ENCODE measurements at places on chromosomes 2 and 18.

DNA sequence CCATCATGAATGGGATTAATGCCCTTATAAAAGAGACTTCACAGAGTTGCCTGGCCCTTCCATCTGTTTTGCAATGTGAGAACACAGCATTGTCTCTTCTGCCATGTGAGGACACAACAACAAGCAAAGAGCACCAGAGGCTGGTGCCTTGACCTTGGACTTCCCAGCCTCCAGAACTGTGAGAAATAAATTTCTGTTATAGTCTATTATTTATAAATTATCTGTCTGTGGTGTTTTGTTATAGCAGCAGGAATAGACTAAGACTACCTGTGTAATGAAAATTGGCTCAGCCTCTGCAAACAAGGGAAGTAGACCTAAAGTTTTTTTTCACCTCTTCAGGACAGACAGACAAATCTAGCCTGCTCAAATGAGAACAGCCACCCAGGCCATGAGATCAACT lies 19.3 kb upstream of the ZC3H15 start:
- DNase-seq, result no peak

GRCh38 chr2:141331127-141331526 lies 799.7 kb downstream of the LRP1B start:
- no peak for DNase-seq

GRCh38 chr2:108574332-108574731 lies 40.1 kb downstream of the LIMS1 start:
- DNase-seq, result no peak

DNA sequence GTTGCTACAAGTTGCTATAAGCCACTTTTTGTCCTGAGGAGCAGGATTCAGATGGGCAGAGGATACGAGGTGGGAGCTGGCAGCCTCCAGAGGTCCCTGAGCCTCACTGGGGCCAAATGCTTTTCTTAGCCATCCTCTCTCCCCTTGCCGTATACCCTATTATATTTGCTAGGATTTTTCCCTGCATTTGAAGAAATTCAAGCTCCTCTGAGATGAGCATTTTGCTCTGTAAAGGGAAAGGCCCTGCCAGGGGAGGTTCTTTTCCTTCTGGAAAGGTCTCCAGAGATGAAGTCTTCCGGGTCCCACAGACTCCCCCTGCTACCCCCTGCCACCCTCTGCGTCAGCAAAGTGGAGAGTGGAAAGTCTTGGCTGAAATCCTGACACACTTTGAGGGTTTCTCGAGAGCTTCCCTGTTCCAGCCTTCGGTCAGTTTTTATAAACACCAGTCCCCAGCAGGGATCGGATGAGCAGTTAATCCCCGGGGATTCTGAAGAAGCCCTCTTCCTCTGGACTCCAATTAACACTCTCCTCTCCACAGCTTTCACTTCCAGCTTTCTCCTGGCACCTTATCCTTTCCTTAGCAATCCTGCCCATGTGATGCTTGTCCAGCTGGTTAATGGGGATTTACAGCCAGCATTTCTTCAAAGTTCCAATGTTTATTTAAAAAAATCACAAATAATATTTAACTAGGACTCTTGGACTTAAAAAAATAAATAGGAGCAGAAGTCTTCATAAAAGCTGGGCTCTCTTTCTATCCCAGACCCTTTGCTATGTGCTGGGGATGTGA lies 13.1 kb downstream of the CYRIA start:
- DNase-seq, result no peak

DNA sequence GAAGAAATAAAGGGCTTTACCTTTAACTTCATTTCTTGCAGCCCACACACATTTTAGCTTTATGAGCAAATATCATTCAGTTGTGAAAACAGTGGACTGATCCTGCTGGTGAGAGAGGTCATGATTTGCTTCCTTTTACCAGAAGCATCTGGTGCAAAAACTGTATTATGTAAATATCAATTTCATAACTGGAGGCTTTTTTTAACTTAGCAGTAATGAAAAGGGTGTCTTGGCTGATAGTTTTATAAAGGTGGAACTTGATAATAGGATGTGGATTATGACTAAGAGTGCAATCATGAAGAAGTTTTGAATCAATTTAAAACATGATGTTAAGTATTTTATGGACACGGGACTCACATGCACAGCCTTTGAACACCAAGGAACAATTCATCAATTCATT lies 304.4 kb downstream of the GULP1 start:
- DNase-seq, result no peak

DNA sequence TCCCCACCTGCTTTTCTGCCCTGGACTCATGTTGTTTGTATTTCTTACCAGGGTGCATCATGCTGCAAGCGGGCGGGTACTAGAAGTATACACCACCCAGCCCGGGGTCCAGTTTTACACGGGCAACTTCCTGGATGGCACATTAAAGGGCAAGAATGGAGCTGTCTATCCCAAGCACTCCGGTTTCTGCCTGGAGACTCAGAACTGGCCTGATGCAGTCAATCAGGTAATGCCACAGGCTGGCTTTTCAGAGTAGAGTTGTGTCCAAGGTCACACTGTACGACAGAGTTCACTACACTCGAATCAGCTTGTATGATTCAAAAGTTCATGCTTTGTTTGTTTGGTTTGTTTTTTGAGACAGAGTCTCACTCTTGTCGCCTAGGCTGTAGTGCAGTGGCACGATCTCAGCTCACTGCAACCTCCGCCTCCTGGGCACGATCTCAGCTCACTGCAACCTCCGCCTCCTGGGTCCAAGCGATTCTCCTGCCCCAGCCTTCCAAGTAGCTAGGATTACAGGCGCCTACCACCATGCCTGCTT lies 19.4 kb downstream of the SRSF7 start:
- DNase-seq, result no peak

DNA sequence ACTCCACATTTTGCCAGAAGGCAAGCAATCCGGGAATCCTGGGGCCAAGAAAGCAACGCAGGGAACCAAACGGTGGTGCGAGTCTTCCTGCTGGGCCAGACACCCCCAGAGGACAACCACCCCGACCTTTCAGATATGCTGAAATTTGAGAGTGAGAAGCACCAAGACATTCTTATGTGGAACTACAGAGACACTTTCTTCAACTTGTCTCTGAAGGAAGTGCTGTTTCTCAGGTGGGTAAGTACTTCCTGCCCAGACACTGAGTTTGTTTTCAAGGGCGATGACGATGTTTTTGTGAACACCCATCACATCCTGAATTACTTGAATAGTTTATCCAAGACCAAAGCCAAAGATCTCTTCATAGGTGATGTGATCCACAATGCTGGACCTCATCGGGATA lies 26.8 kb downstream of the B3GNT2 start:
- DNase-seq, result no peak

DNA sequence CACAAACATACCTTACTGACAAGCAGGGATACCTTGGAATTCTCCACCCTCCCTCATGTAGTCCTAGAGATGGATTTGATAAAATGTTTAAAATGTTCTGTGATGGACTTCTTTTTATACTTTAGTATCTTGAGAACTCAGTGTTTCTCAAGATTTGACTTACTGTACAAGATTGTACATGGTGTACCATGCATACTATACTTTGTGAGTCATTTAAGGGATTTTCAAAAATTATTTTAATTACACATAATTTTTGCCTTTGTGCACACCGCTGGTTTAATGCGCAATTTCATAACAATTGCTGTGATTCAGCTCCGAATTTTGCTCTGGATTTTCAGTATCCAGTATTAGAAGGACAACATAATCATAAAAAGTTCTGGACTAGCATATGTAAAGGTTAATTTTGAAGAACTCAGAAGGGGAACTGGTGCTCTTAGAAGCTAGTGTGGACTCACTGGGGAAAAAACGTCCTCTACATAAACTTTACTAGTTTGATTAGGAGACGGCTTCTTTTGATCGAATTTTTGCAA lies 78.6 kb upstream of the ACSL3 start:
- DNase-seq, result no peak

- DNase-seq, result peak; percentile 42
Measured at GRCh38 chr2:153519257-153519875, 40.8 kb upstream of the RPRM start.

- DNase-seq, result no peak
Measured at GRCh38 chr2:148739454-148740105, 95.0 kb downstream of the EPC2 start.

GRCh38 chr2:236548179-236548921 lies 21.3 kb upstream of the ACKR3 start:
- no peak for DNase-seq

- DNase-seq, result peak; percentile 49
Measured at GRCh38 chr2:10303694-10304378, 1.1 kb downstream of the HPCAL1 start.

GRCh38 chr18:26228562-26229260 lies 2.5 kb downstream of the TAF4B start:
- DNase-seq, result no peak

GRCh38 chr2:204436230-204436629 lies 109.0 kb upstream of the PARD3B start:
- DNase-seq, result no peak

GRCh38 chr2:99032786-99033185 lies 96.8 kb upstream of the CRACDL start:
- no peak for DNase-seq

GRCh38 chr2:181348107-181348837 lies 108.9 kb upstream of the ITGA4 start:
- DNase-seq, result no peak

- DNase-seq, result no peak
Measured at GRCh38 chr2:207088276-207088675, 77.5 kb downstream of the KLF7 start.

GRCh38 chr2:176879426-176879995 lies 333.1 kb upstream of the HNRNPA3 start:
- DNase-seq, result no peak

- DNase-seq, result no peak
Measured at GRCh38 chr18:67695684-67696083, 179.2 kb upstream of the DSEL start.

DNA sequence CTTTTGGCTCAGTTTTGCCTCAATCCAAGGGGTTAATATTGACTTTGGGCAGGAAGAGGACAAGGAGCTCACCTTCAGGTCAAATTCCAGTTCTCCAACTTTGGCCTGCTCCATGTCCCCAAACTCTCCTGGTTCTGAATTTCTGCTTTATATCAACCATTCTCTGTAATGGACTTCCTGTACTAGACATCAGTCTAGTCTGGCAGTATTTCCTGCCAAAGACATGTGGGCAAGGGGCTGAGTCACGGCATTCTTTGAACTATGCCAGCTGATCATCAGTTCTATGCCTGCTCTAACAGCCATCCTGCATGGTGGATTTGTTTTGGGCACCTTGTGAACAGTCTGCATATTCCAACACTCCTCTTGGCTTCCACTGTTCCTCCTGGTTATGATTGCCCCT lies 199.4 kb downstream of the ZEB2 start:
- peak; percentile 32 for DNase-seq

GRCh38 chr2:182962641-182963040 lies 75.6 kb downstream of the NCKAP1 start:
- no peak for DNase-seq

- DNase-seq, result no peak
Measured at GRCh38 chr2:44116319-44116718, 52.4 kb upstream of the PPM1B start.

DNA sequence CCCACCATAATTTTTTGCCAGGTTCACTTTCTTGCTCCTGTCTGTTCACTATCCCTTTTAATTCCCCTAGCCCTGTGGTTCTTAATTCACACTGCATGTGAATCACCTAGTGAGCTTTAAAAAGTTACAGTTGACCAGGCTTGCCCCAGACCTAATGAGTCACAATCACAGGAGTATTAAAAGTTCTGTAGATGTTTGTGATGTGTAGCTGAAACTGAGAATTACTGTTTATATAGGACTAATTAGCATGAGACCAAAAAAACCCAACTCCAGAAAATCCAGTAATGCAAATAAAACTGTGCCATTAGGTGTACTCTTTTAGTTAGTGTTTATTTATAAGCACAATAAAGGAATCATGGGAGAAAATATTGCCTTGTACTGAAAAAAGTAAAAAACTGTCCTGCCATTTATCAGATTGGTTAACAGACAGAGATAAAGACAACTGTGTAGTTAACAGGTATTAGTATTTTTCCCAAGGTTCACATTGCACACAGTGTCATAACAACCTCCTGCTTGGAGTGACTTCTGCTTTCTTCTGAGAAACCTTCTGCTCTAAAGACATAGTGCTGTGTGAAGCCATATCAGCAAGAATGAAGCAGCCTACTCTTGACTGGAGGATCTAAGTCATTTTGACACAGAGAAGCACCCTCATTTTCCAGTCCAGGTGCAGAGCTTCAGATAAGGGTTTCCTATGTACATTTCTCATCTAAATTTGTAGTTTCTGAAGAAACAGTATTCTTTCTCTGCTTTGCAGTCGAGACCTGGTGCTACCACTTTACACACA lies 39.0 kb downstream of the VAPA start:
- no peak for DNase-seq

GRCh38 chr2:167790189-167790588 lies 457.2 kb downstream of the STK39 start:
- no peak for DNase-seq

DNA sequence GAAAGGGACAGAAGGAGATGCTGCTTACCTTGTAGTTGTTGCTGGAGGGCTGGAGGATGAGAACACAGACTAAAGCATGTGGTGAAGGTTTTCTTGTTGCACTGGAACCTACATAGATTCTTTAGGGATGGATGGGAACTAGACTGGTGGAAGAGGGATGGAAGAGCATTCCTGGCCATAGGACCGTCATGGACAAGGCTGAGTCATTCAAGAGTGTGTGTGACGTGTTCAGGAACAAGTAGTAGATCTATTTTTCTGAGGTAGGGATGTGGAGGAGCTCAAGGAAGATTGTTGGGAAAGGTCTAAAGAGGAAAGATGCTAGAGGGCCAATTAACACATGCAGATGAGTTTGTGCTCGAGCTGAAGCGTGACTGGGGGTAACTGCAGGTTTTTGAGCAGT lies 6.6 kb downstream of the STAT4 start:
- DNase-seq, result no peak

DNA sequence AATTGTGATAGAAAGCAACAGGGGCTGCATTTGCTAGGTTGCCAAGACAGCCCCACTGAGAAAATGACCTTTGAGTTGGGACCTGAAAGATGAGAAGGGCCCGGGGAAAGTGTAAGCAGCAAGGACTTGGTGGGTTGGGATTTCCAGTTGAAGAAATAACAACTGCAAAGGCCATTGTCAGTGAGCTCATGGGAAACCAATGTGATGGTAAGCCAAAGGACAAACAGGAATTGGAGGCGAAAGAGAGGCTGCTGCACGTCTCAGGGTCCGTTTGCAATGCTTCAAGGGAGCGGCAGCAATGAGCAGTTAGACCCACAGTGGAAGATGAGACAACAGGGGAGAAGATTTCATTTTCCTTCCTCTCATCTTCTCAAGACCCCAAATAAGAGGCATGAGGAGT lies 51.5 kb upstream of the RGPD4 start:
- no peak for DNase-seq

DNA sequence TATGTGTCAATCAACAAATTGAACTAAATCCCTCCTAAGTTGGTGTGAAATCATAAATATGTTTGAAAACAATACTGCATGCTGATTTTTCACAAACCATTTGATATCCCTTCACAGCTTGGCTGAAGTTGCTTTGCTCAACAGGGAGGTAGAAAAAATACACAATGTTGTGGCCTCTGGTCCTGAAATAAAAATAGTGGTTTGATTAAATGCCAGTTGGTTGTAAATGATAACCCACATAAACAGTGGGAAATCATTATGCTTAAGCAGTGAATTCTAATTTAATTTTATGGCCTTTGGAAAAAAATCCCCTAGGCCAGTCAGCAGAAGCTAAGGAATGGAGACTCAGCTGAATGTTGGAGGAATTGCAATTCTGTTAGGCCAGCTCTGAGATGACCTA lies 359.4 kb upstream of the CWC22 start:
- no peak for DNase-seq

- no peak for DNase-seq
Measured at GRCh38 chr2:69944756-69945155, 16.7 kb downstream of the ASPRV1 start.
